GM19239 (cell line): ENCODE measurements at places on chromosomes 16 and 17.

- DNase-seq: no peak
Observed at GRCh38 chr17:12193144-12193735, 172.6 kb downstream of the MAP2K4 start.

DNA sequence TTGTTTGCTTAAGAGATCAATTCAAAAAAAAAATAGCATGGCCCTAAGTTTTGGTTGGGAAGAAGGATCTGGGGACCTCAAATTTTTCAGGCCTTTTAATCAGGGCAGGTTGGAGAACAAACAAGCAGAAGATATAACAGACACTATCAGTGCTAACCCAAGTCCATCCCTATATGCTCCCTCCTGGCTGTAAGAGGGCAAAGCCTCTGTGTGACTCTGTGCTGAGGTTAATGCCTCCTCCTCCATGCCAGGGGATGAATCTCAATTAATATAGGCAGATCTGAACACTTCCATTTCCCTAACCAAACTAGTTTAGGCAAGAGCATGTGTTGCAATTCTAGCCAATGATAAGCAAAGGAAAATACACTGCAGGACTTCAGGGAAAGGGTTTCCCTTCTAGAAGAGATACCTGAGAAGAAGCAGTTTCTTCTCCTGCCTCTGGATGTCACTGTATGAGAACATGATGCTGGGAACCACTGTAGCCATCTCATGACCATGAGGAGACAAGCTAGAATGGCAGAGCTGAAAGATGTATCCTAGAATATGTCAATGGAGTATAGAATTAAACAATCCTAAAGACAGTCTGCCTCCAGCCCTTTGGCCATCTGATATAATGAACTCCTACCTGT, 76.0 kb downstream of the CHD9NB start:
- peak; percentile 24 for DNase-seq

DNA sequence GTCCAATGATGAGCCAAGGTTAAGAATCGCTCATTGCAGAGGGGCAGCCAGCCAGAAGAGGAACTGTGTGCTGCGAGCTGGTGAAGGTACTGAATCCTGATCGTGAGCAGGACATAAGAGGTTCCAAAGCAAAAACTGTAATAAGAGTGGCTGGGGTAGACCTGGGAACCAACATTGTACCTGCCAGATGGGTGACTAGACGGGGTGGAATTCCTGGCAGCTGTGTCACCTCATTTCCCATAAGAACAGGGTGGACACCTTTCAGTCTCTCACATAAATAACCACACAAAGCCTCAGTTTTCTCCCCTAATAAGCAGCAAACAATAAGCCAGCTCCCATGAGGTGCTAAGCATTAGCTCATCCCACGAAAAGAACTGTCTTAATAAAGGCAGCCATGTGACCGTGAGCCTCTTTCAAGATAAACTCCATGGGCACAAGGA, 290.3 kb downstream of the SOX9 start:
- no peak for DNase-seq

DNA sequence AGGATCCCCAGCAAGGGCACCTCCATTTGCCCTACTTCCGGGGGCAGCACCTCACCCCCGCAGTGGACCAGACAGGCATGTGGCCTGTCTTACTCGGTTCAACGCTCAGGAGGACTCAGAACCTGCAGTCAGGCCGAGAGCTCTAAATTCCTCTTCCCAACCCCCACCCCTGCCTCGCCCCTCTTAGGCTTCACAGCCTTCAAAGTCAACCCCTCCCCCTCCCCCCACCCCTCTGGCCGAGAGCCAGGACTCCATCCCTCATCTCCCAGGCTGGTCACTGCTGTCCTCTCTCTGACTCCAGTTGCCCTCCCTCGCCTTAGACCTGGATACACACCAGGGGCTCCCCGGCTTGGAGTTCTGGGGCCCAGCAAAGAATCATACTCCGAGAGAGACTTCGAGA, 8.1 kb upstream of the HS3ST6 start:
- no peak for DNase-seq

- DNase-seq: no peak
Observed at GRCh38 chr16:56505181-56505580, 14.6 kb downstream of the BBS2 start.

DNA sequence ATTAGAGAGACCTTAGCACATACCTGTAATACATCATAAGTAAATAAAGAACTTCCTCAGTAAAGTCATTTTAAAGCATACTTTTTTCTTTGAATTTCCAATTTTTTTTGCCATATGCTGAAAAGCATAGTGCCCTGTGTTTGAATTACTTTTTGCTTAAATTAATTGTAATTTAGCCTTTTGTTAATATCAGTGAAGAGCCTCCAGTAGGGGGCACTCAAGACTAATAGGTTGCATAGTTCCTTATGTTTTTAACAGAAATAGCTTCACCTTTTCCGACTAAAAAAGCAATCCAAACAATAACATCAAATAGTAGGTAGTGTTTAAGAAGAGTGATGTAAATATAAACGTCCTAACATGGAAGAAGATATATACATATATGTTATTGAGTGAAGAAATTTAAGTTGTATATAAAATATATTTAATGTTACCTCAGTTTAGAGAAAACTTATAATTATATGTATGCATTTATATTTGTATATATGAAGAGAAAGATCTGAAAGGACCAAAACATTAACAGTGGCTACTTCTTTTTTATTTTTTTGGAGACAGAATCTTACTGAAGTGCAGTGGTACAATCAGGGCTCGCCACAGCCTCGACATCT, 18.6 kb downstream of the RAD51C start:
- no peak for DNase-seq

DNA sequence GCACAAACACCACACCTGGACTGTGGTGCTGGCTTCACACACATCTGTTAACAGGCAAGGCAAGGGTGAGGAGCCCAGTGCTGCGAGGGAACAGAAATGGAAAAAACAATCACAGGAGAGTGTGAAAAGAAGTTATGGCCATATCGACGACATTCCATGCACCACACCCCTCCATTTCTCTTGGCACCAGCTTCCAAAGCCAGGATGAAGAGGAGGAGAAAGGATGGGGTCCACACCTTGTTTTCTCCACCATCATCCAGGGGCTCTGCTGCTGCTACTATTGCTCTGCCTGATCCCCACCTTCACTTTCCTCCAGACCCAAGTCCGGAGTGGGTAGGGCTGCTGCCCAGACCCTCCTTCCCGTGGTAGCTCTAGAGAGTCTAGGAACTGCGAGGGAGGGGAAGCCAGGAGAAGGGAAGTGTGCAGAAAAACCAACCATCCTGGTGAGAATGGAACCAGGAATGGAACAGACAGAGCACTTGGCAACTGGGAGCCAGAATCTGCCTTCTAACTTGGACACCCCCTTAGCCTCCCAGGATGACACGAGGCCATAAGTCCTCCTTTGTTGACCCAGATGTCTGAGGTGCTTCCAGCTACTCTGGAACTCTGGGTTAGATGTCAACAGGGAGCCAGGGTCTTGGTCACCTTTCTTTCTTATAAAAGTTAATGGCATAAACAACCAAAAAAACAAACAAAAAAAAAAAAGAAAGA, 1.2 kb upstream of the PROCA1 start:
- DNase-seq: no peak

DNA sequence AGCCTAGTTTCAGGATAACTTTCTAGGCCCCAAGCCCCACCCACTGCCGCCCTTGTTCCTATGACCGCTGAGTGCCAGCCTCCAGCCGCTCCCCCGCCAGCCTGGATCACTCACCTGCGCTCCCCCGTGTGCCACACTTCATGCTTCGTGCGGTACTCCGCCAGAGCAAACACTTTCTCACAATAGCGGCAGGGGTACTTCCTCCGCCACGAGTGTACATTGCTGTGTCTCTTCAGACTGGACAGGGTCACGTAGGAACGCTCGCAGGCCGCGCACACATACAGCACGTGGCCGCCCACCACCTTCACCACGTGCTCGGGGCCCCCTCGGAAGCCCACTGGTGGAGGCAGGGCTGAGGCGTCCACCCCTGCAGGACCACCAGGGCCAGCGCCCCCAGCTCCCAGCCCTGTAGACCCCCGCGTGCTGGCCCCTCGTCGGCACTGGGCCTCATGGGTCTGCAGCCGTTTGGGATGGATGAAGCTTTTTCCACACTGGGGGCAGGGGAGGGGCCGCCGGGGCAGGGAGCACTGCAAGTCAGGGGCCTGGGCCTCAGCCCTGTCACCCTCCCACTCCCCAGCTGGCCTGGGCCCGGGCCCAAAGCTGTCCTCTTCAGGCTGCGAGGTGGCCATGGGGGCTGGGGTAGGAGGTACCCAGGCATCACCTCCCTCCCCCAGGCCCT, 13.7 kb downstream of the ZBTB4 start:
- no peak for DNase-seq

DNA sequence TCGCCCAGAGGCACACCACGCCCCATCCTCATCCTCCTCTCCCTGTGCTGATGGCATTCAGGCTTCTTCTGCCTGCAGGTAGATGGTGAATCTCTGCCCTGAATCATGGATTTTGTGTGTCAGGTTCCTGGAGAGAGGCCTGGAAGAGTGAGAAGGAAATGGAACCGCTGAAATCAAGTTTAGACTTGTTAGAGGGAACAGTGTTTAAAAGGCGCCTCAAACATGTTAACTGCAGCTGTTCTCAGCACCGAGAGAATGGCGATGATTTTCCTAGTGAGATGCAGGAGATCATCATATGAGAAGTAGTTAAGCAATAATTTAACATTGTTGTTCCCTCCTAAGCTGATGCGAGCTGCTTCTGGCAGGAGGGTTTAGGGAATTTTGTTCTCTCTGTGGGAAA, 744.4 kb upstream of the EEF2KMT start:
- no peak for DNase-seq
